Smooth muscle cell of the brain vasculature (primary cell): ENCODE measurements at places on chromosomes 3 and 15.
A peak's percentile ranks its signal among the peaks of the same experiment; 100 is the strongest.

- no peak for DNase-seq
Measured at GRCh38 chr3:105502333-105502732, 135.6 kb downstream of the ALCAM start.

- DNase-seq: no peak
Measured at GRCh38 chr15:50057905-50058639, 61.0 kb downstream of the ATP8B4 start.

DNA sequence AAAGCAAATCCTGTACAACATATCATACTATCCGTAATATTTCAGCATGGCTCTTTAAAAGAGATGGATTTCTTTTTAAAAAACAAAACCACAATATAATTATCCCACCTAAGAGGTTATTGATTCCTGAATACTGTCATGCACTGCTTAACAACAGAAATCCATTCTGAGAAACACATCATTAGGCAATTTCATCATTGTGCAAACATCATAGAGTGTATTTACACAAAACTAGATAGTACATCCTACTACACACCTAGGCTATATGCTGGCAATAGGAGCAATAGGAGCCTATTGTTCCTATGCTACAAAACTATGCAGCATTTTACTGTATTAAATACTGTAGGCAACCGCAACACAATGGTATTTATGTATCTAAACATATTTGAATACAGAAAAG is 242.0 kb downstream of the NEK10 start:
- no peak for DNase-seq

DNA sequence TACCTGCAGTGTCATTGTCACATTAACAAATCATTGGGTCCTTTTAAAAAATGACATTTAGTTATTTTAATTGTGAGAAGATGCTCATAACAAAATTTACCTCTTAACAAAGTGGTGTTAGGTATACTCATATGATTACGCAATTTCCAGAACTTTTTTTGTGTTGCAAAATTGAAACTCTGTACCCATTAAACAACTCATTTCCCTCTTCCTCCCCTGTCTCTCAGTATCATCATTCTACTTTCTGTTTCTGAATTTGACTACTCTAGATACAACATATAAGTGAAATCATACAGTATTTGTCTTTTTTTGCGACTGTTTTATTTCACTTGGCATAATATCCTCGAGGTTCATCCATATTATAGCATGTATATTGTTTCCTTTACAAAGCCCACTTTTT is 58.7 kb upstream of the CHST2 start:
- no peak for DNase-seq

- peak; percentile 52 for DNase-seq
Measured at GRCh38 chr15:75455424-75455981, 4.0 kb upstream of the SIN3A start.

GRCh38 chr3:117921411-117921810 is 1113.2 kb downstream of the IGSF11 start:
- no peak for DNase-seq

DNA sequence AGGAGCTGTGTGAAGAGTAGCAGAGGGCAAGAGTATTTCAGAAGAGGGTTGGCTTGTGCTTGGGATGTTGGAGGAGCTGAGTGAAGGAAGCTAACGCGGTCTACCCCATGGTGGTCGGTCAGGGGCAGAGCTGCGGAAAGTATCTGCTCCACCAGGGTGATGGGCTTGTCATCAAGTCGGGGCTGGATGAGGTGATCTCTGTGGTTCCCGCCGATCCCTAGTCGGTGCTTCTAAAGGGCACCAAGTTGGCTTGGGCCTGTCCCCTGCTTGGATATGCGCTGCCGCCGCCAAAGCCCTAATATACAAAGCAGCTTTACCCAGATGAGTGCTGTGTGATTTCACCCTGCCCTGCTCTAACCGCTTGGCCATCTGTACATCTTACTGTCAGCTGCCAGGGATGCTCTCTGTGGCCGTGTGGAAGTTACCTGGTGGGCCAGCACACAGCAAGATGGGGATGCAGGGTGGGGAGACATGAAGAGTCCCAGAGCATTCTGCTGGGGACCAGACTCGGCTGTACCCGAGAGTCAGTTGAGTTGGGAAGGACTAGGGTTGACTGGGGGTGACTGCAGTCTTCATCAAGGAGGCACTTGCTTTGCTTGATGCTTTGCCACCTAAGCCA is 226.1 kb upstream of the BHLHE40 start:
- DNase-seq: no peak

DNA sequence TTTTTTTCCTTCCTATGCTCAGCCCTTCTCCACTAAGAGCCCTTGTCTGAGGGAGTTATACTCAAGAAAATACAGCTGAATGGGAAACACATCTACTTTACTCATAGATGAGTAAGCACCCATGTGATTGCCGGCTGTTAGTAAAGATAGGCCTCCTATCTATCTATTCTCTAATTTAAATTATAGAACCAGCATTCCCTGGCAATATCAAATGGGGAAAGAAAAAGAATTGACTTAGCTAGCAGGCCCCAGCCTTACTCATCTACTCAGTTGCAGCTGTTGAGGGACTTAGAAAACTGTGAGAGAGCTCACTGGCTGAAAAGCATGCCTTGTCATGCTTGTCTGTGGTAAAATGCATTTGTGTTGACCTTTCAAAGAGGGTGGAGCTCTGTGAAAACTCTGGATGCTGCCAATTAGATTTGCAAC is 116.9 kb upstream of the LRRFIP2 start:
- no peak for DNase-seq

DNA sequence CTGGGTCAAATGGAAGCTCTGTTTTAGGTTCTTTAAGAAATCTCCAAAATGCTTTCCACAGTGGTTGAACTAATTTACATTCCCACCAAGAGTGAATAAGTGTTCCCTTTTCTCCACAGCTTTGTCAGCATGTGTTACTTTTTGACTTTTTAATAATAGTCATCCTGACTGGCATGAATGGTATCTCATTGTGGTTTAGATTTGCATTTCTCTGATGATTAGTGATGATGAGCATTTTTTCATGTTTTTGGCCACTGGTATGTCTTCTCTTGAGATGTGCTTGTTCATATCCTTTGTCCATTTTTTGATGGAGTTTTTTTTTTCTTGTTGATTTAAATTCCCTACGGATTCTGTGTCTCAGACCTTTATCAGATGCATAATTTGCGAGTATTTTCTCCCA is 745.0 kb upstream of the BCHE start:
- DNase-seq: no peak

DNA sequence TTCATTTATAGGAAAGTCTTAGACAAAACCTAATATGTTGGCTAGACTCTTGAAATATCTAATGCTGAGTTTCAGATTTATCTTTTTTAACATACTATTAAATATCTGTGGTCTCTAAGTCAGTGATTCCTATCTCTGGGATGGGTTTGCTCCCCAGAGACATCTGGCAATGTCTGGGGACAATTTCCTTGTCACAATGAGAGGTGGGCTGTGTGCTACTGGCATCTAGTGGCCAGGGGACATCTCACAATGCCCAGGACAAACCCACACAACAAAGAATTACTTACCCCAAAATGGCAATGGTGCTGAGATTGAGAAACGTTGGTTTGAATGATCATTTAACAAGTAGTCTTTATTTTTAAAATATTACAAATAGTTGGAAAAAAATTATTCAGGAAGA is 602.1 kb downstream of the MAGI1 start:
- DNase-seq: no peak

GRCh38 chr3:65268426-65268825 is 580.6 kb upstream of the ADAMTS9 start:
- no peak for DNase-seq

GRCh38 chr3:13954741-13955483 is 75.0 kb upstream of the WNT7A start:
- no peak for DNase-seq

GRCh38 chr3:195800240-195800639 is 11.5 kb downstream of the MUC4 start:
- no peak for DNase-seq

DNA sequence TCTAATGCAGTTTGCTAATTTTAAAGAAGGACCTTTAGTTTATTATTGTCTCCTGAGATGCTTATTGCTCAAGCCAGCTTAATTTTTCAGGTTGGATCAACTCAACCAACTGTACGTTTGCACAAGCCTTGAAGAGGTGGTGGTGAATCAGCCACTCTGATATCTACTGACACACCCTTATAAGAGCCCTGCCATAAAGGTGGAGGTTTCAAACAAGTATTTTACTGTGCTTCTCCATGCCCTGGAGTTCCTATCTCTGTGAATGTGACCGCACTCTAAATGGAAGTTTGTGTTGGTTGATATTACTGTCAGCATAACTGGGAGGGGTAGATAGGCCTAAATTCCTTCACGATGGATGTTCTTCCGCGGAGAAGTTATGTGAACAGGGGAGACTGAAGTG is 297.3 kb upstream of the UBE2E1 start:
- DNase-seq: no peak

GRCh38 chr3:55402886-55403609 is 84.1 kb downstream of the WNT5A start:
- no peak for DNase-seq

GRCh38 chr15:53564647-53565046 is 194.8 kb downstream of the WDR72 start:
- no peak for DNase-seq

- no peak for DNase-seq
Measured at GRCh38 chr3:492586-493316, 296.2 kb downstream of the CHL1 start.

DNA sequence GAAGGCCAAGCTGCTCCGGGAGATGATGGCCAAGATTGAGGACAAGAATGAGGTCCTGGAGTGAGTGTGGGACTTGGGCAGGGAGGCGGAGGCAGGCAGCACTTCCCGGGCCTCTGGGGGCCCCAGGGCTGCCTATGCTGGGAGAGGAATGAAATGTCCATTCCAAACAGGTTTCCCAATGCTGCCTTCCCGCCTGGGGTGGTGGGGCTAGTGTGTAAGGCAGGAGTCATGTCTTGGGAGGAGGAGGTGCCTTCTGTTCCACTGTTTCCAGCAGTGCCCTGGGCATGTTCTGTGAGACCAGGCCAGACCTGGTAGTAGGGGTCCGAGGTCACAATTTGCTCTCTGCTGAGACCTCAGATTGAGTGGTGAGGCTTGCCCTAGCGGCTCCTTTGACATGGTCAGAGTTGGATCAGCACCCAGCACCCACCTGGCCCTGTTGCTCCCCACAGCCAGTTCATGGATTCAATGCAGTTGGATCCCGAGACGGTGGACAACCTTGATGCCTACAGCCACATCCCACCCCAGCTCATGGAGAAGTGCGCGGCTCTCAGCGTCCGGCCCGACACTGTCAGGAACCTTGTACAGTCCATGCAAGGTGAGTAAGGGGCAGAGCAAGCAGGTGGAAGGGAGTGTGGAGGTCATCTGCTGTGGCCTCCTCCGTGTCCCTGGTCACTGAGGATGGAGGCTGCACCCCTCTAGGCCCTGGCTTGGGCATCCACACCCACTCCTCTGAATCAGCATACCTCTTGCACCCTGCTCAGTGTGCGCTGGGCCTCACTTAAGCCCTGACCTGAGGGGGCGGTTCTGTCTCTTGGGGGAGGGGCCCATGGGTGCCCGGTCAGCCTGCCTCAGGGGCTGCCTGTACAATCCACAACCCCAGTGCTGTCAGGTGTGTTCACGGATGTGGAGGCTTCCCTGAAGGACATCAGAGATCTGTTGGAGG is 27.3 kb downstream of the PTPN23 start:
- no peak for DNase-seq

GRCh38 chr15:80803580-80804525 is 24.7 kb downstream of the CEMIP start:
- no peak for DNase-seq

- DNase-seq: no peak
Measured at GRCh38 chr3:134516905-134517304, 31.0 kb downstream of the CEP63 start.
